ENCODE measurements at places on chromosomes 3 and 15.
A peak's percentile ranks its signal among the peaks of the same experiment; 100 is the strongest.

GRCh38 chr15:52925130-52925529 is 135.0 kb upstream of the ONECUT1 start:
- no peak for DNase-seq

GRCh38 chr3:42581400-42581708 is 413 bp downstream of the SEC22C start:
- DNase-seq: no peak

GRCh38 chr15:69128667-69129311 is 31.6 kb upstream of the GLCE start:
- DNase-seq: no peak

DNA sequence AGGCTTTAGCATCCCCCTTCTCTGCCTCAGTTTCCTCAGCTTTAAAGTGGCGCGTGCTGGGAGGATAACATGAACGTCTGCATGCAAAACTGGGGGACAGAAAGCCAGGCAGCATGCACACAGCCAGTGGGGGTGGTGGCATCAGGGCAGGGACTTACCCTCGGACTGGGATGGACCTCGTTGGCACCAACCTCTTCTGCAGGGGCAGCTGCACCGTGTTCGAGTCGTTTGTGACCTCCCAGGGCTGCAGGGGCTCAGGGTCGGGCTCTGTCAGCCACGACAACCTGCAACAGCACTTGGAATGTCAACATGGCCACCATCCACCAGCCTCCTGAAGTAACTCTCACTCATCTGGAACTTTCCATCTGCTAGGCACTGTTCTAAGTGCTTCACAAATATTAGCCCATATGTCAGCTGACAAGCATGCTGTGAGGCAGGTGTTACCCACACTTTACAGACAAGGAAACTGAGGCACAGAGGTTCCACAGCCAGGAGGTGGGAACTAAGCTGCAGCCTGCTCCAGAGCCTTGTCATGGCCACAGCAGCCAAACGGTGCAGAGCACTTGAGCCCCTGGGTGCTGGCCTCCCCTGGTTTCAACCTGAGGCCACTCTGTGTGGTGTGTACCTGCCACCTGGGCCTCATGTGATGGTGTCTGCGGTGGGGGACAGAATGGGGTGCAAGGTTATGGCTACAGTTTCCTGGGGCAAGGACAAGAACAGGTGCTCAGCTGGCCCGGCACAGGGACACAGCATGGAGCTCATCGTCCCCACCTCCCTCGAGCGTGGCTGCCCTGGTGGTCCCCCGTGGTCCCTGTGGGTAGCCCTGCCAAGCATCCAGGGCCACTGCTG is 6.7 kb downstream of the C3orf22 start:
- DNase-seq: no peak

DNA sequence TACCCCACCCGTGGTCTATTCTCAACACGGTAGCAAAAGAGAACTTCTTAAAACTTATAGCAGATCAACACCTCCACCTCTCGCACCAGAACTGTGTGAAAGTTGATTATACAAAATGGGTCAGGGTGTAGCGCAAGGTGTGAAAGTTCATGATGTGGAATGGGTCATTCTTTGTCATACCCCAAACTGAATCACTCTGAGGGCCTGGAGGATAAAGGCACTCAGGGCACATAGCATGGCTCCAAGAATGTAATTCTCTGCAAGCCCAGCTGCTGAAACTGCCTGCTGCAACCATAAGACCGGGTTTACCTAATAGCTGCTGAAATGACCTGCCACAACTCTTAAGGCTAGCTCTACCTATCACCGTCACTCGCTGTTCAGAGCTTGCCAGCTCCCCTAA is 70.0 kb downstream of the FOXP1 start:
- no peak for DNase-seq

GRCh38 chr3:21013566-21013965 is 737.4 kb downstream of the ZNF385D start:
- no peak for DNase-seq

DNA sequence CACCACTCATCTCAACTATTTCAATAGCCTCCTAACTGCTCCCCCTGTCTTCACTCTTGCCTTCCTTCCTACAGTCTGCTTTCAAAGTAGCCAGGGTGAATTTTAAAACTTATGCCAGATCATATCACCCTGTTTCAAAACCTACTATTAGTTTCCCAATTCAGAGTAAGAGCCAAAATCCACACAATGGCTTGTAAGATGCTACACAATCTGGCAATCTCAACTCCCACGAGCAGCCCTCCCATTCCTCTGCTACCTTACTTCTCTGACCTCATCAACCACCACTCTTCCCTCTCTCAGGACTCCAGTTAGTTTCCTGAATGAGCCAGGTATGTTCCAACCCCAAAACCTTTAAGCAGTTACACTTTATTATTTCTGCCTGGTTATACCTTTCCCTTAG is 62.5 kb downstream of the VPS13C start:
- DNase-seq: no peak

DNA sequence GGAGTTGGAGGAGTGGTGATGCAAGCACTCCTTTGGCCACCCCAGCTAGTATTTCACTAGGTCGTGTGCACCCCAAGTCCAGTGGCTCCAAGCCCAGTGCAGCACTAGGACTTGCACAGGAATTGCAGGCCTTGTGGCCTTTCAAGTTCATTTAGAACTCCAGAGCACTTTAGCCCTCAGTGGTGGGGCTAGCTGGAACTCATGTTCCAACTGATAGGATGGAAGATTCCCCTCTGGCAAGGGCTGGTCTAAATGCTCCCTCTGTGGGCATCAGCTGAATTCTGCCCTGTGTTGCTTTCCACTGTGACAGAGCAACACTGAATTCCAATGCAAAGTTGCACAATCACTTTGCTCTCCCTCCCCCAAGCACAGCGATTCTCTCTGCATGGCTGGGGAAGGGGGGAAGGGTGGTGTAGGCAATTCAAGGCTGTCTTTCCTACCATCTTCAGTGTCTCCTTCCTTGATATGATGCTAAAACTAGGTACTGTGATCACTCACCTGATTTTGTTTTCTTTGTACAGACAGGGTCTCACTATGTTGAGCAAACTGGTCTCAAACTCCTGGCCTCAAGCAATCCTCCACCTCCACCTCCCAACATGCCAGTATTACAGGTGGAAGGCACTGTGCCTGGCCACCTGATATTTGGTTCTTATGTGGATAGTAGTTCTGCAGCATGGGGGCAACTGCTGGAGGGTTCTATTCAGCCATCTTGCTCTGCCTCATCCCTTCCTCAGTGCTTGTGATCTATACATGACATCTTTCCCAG is 10.3 kb downstream of the USF3 start:
- peak; percentile 44 for DNase-seq

- DNase-seq: no peak
Observed at GRCh38 chr15:50697109-50697797, 10.7 kb upstream of the TRPM7 start.

DNA sequence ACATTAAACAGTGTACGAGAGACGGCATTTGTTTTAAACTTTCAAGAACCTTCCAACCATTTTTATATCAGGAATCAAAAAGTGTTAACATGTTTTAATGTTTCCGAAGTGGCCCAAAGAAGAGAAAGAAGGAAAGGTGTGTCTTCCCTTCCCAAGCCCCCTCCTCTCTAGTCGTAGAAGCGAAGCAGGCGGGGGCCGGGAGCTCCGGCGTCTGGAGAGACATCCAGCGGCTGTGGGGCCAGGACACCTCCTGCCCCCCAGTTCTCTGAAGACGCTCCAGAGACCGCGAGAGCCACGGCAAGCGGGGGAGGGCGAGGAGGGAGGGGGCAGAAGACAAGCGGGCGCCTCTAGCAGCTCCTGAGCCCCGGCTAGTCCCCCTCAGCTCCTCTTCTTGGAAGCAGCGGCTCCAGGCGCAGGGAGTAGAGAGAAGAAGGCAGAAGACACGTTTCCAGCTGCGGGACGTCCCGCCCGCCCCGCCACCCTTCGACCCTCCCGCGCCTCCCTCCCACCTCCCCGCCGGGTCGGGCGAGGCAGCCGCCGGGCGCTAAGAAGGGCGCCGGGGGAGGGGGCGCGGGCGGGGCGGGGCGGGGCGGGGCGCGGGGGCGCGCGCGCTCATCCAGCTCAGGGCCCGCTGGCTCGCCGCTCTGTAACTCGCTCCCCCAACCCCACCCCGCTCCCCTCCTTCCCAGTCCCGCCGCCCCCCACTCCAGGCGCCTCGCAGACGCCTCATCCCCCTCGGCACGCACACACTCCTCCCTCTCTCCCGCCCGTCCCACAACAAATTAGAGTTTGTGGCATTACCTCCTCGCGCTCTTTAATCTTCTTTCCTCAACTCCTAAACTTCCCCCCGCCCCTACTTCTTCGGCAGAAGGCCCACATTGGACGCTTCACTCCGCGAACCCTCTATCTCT is at the start of gene ZBTB20:
ZBTB20 (minus strand) TSS at position 871 of the 911 bp plus-strand sequence.
- peak; percentile 46 for DNase-seq

DNA sequence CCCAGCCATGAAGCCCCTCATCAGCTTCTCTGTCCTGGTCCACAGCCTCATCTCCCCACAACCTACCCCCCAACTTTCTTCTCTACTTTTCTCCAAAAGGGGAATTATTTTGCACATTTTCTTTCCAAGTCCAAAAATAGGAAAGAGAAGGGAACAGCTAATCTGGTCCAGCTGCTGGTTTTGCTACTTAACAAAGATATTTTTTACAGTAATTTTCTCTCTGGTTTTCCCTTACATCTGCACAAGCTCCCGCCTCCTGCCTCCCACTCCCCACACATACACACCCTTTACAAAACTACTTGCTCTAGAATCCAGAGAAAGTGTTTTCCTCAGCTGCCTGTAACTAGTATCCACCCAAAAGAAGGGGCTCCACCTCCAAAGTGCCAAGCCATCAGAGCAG is 177.2 kb downstream of the POLR2M start:
- DNase-seq: no peak

DNA sequence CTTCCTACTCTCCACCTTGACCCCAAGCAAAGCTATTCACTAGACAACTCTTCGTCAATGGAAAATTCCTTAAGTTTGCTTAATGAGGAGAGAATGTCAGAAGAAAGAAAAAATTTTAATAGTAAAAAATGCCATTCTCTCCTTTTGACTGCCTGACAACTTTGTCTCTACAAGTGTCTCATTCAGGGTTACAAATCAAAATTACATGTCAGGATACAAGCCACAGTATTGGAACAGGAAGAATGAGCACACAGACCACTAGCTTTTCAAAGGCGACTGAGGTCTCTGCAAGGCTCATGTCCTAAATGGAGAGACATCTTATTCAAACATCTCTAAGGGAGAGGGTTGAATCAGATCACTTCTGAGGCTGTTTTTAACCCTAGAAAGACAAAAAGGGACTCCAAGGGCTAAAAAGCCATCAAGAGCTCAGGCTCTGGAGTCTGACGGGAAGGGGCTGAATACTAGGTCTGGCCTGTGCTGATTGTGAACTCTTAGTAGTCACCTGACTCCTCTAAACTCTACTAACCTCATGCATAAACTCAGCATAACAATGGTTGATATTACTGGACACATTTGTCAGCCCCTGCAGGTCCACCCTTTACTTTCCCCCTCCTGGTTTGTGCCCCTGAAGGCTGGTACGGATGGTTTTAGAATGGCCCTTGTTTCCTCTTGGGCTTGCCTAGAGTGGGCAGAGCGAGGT is 12.8 kb upstream of the MEIS2 start:
- no peak for DNase-seq

DNA sequence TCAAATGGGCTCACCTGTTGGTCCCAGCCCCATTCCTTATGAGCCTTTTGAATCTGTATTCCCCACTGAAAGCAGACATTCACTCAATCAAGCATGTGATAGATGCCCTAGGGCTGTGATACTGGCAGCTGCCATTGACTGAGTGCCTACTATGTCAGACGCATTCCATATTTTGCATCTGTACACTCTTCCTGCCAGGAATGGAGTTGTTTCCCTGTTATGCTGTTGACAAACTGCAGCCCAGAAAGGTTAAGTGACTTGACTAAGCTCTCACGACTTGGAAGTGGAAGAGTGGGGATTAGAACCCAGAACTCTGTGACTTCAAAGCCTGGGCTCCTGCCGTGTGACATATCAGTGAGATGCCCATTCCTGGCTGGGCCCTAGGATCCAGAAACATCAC is 211.4 kb downstream of the RPLP1 start:
- DNase-seq: no peak

DNA sequence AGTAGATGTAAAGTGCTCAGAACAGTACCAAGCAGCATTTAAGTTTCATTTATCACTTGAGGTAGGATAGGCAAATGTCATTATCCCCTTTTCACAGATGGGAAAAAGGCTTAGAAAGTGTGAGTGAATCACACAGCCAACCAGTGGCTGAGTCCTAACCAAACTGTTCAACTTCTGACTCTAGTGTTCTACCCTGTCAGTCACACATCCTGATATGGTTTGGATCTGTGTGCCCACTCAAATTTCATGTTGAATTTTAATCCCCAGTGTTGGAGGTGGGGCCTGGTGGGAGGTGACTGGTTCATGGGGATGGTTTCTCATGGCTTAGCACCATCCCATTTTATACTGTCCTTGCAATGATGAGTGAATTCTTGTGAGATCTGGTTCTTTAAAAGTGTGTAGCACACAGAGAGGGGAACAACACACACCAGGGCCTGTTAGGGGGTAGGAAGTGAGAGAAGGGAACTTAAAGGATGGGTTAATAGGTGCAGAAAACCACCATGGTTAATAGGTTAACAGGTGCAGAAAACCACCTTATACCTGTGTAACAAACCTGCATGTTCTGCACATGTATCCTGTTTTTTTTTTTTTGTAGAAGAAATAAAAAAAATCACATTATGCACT is 304.7 kb downstream of the SUCLG2 start:
- no peak for DNase-seq

GRCh38 chr15:91660174-91660649 is 193.3 kb upstream of the SLCO3A1 start:
- DNase-seq: no peak

DNA sequence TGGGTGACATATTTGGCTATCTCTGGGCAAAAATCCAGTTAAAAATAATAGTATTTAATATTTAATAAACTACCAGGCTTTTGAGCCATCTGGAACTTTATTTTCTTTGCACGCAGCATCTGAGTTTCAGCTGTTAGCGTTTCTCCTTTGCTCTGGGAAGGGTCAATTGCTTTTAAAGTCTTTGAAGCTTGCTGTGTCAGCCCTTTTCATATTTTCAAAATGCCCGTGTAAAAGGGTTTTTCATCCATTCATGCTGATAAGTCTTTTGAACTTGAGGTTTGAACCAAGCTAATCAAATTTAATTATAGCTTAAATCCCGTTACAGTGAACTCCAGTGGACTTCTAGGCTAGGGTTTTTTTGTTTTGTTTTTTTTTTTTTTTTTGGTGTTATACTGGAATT is 79.1 kb downstream of the SLC25A26 start:
- no peak for DNase-seq

DNA sequence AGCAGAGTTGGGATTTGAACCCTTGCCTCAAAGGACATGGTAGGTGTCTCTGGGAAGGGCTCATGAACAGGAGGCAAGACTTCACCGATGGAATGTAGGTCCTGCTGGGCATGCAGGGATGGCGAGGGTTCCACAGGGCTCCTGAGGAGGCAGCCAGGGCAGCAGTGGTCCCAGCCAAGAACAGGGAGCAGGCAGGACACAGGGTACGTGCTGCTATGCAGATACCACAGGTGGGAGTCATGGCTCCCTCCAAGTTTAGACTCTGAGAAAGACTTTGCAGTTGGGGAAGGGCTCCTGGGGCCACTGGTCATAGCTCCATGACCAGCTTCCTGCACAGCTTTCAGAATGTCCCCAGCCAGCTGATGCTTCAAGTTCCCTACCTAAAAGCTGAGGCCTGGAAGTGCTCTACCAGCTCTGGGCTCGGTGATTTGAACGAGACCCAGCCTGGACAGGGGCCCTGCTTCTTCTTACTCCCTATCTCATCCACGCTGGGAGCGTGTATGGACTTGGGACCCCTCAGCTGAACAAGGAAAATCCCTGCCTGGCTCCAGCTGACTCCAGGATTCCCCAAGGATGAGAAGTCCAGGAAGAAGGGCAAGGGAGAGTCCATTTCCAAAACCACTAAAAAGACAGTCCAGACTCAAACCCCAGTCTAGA is 747 bp downstream of the MYL3 start:
- no peak for DNase-seq

Data from AG09319 (cell line).